ENCODE measurements at places on chromosomes 6 and 20. TPM values are rescaled to one million over a fixed set of nuclear protein-coding genes. Genes with fewer than 3 reads are reported as not detected.

NAPB gene
- 10.8 TPM for total RNA-seq

VSX1 gene
- total RNA-seq: not detected

SMOC2 gene
- total RNA-seq: 12.5 TPM

TSPYL1 gene
- 72.0 TPM for total RNA-seq

TBXT gene
- not detected for total RNA-seq

CLDN20 gene
- total RNA-seq: 0.68 TPM

HUS1B gene
- 1.5 TPM for total RNA-seq

MRPS10 gene
- total RNA-seq: 27.1 TPM

KCNS1 gene
- total RNA-seq: 0.84 TPM

RAD21L1 gene
- total RNA-seq: not detected

DDAH2 gene
- total RNA-seq: 106 TPM

LAMA5 gene
- total RNA-seq: 206 TPM

DNA sequence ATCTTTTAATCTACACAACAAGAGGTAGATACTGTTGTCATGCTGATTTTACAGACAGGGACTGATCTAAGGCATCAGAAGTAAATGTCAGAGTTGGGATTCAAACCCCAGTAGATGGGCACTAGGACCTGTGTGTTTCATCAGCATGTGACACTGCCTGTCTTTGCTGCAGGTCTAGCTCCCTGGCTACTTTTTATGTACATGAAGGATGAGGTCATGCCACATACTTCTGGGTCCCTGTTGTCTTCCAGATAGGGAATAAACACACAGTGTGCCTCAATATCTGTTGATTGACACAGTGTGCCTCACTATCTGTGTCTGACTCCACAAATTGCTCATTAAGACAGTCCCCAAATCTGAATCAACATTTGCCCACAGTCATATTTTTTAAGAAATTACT is 106.9 kb downstream of the TFAP2B start:
- no peak for DNase-seq

GRCh38 chr6:161890832-161891297 is 617.0 kb upstream of the AGPAT4 start:
- no peak for DNase-seq

DNA sequence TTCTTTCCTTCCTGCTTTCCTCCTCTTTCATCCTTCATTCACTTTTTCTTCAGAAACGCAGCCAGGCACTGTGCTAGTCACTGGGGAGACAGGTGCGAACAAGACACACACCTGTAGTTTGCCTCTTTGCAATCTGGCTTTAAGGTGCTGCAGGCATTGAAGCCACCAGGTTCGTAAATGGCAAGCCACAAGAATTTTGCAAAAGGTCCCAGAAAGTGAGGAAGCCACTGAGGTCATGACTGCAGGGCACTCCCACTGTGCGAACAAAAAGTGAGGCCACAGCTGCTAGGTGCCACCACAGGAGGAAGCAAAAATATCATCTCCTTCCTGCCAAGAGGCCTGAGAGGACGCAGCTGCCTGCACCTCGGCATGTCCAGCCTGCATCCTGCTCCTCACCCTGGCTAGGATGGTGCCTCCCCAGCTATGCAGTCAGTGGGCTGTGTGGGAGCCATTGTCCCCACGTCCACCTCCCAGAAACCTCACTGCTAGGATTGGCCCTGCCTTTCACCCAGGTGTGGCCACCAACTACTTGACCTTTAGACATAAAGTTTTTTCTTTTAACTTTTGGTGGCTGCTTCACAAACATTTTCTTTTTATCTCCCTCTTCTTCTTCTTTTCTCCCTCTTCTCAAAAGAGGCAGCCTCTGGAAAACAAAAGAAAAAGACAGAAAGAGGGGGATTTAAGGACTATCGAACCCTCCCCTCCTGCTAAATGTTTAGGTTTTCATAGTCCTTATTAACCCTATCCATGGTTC is 230.8 kb downstream of the BCAS1 start:
- no peak for DNase-seq

DNA sequence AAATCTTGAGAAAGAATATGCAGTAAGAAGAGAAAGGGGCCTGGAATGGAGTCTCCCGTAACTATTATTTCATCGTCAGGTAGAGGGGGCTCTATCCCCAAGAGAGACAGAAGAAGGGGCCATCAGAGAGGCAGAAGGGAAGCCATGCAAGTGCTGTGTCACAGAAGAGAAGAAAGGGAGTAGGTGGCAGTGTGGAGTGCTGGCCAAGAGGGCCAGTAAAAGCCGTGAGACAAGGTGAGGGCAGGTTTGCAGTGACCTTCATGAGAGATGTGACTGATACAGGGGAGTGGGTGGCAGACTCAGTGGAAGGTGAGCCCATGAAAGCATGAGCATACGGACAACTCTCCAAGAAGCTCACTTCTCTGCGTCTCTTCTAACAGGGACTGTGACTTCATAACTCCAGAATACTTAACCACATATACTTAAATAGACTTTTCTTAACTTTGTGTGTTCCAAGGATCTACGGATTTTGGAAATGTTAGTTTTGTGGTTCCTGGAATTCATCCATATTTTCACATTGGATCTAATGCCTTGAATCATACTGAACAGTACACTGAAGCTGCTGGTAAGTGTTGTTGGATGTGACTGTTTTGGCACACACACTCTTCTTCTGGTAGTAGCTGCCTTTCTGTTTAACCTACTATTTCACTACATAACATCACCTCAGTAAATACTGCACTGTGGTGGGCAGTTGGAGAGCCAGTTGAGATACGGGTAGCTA is 15.6 kb downstream of the PM20D2 start:
- DNase-seq: no peak

GRCh38 chr20:31720486-31721407 is 1.9 kb downstream of the BCL2L1 start:
- no peak for DNase-seq

DNA sequence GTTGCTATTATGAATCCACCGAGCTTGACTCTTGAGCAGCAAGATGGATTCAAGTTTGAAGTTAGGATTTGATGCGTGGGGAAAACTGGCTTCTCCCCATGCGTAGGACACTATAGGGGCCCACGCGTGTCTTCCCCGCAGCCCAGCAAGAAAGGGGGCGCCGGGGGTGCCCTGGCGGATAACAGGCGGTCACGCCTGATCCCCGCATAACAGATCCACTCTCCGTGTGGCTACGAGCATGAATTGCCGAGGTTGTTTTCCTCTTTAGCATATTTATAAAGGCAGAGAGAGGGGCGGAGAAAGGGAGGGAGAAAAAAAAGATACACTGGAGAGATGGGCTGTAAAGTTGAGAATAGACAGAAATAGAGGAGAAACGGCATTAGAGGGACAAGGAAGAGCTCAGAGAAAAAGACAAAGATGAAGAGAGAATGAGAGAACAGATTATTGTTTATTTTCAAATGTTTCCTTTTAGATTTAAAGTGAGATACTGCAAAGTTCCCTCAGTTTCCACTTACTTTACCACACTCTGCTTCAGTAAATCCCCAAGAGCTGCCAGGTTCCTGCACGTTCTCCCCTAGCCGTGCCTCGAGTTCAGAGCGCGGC is 32.0 kb downstream of the TFAP2A start:
- DNase-seq: no peak

DNA sequence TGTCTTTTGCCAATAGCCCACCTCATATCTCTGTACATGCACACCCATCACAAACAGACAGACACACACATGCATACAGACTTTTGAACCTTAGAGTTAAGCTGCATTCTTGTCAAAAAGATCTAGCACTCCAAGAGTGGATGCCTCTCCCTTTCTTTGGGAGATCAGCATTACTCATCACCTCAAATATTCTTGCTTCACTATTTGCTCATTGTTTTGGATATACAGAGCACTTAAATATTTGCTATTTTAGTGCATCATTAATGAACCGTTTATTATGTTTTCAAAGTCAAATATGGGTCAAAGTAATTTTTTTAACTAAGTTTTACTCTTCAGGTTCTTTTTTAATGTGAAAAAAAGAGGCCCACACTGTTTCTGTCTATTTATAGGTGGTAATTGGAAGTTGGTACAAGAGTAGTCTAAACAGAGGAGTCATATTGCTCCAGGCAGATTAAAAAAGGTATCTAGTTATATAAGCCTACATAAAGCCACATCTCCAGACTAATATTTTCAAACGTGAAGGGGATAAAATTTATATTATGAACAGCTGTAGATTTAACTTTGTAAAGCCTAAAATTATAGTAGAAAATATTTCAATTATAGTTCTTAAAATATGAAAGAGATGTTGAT is 102.6 kb downstream of the FLRT3 start:
- DNase-seq: no peak

GRCh38 chr6:39156801-39157200 is 41.8 kb upstream of the SAYSD1 start:
- no peak for DNase-seq

GRCh38 chr6:16956361-16956760 is 145.5 kb upstream of the STMND1 start:
- DNase-seq: no peak

DNA sequence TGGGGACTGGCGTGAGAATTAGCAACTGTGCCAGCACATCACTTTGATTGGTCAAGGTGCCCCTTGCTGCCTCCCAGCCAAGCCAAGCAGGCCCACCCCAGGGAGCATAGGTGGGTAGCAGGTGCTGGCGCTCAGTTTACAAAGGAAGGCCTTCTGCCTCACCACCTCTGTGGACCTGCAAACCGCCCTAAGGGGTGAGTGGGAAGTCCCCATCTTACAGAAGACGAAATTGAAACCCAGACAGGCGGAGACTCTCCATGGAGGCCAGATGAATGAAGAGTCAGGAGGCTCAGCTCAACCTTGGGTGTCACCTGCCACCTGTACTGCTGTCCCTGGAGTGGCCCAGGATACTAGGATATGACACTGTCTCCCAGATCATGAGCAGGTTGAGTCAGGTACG is 21.5 kb upstream of the MAS1L start:
- peak; percentile 18 for DNase-seq

DNA sequence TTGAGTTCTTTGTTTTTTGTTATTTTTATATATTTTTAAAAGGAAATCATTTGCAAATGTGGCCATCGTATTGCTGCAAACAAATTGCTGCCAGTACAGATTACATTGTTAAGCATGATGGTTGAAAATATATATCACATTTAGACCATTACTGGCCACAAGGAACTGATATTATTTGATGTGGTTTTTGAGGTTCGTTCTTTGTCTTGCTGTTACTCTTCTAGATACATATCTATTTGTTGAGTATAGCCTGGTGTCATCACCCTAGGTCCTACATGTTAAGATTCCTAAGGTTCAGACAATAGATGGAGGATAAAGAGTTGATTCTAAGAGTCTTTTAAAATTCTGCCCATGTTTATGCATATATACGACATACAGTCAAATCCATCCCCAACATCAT is 306.0 kb downstream of the FARS2 start:
- DNase-seq: no peak

DNA sequence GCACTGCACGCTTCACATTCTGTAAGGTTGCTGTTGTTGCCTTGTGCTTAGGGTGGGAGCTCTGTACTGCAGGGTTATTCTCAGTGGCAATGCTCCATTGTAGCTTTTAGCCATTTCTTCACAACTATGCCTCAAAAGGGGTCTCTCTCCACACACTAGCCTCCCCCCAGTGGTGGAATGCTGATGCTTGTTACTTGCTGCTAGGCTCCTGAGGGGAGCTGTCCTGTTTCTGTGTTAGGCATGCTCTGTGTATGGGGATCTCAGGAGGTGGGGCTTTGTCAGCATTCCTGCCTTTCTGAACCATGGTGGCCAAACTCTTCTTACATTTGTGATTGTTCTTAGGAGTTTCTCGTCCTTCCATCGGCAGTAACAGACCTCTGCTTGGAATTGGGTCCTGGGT is 18.8 kb downstream of the TMEM170B start:
- no peak for DNase-seq

Data from lower leg skin (tissue), 4 donors.